ENCODE measurements at places on chromosomes 16 and 17.

GRCh38 chr17:73900516-73900915 is 256.3 kb upstream of the SDK2 start:
- DNase-seq = no peak

- no peak for DNase-seq
Measured at GRCh38 chr16:57479205-57479975, 6.9 kb downstream of the DOK4 start.

- DNase-seq = no peak
Measured at GRCh38 chr17:67393809-67394397, 16.8 kb downstream of the PITPNC1 start.

DNA sequence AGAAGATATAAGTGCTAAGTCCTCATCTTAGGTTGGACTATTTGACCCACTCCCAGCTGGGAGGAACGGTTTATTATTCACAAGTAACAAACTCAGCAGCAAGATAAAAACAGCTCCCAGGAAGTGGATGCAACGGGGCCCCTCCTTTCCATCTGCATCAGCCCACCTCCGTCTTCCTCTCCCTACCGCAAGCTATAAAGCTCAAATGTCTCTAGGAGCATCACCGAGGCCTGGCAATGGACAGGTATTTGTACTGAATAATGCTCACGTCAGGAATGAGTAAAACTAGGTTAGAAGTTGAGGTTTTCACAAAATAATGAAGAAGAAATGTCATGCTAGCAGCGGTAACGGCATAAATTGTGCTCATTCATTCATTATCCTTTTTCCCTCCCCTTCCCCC is 408.7 kb upstream of the PSMD7 start:
- no peak for DNase-seq

- DNase-seq = no peak
Measured at GRCh38 chr16:2853531-2854073, 4.4 kb downstream of the PRSS22 start.

DNA sequence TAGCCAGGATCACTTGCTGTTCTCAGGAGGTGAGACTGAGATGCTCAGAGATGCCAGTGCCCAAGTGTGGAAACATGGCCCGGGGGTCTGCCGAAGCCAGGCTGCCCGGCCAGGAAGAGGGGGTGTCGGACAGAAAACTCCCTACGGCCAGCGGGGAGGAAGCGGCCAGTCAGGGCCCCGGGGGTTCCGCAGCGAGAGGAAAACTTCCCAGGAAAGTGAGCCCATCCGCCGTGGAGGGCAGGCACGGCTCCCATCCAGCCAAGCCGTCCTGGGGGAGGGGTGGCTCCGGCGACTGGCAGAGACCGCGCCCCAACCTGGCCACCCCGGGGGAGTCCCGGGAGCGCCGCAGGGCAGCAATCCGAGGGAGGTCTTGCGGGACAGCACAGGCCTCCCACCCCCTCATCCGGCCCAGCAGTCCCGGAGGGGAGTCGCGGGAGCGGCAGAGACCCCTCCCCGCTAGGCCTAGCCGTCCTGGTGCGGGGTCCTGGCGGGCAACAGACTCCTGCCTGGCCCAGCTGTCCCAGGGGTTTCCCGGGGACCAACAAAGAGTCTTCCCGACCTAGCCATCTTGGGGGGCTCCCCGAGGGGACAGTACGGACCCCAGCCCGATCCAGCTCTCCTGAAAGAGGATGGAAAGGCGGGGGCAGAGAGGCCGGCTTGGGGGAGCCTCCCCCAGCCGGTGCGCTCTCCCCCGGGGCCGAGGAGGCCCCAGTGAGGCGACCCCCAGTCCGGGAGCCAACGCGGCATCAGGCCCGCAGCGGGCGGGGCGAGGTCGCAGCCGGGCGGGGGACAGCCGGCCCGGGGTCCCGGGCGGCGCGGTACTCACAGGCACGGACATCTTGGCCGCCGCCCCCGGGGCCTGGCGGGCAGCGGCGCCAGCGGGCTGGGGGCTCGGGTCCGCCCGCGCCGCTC is 13.8 kb upstream of the BCAR1 start:
- DNase-seq = no peak

Data from NCI-H187 treated with DMSO at 0.1 percent for 48 hours (cell line).